Foreskin melanocyte (primary cell): ENCODE measurements at places on chromosomes 4 and X.

DNA sequence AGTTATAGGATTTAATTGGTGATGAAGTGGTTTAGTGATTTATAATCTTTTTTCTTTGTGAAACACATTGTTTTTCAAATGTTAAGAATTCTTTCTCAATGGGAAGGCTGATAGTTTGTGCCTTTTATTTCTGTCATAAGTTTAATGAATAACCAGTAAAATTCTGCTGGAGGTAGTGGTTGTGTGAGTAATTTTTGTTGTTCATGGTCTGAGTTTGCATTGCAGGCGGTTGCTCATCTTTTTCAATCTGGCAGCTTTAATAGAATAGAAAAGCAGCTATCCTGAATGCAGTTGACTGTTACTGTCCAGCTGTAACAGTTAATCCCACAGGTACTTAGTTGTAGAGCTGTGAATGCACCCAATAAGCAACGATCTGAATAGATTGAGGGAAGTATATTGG, 215.6 kb upstream of the AFF2 start:
- DNase-seq: no peak

GRCh38 chr4:5971078-5971450, 47.2 kb downstream of the C4orf50 start:
- no peak for DNase-seq

GRCh38 chrX:31217084-31217483, 145.2 kb upstream of the FTHL17 start:
- DNase-seq: no peak

DNA sequence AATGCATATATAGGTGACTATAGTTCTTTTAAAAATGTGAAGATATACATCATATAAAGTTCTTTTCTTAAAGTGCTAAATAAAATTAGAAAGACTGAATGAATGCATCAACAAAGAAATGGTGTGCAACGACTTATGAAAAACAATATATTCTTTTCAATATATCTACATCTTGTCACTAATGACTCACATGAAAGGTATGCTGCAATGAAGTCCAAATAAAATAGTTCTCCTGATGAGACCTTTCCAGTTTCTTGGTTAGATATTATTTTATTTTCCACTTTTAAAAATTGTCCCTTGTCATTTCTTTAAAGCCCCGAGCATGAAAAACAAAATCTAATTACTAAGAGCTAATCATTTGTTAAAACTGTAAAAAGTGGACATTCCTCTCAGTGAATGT, 462.1 kb downstream of the PCDH11X start:
- DNase-seq: no peak
